Large intestine (tissue), 12 donors: ENCODE measurements at places on chromosomes 13 and 19.

- DNase-seq = no peak
These were observed 7.7 kb downstream of the DGKH start for GRCh38 chr13:42056146-42056545.

- DNase-seq = peak; percentile 84
These were observed 230.5 kb downstream of the LACC1 start for GRCh38 chr13:44110091-44110621.

DNA sequence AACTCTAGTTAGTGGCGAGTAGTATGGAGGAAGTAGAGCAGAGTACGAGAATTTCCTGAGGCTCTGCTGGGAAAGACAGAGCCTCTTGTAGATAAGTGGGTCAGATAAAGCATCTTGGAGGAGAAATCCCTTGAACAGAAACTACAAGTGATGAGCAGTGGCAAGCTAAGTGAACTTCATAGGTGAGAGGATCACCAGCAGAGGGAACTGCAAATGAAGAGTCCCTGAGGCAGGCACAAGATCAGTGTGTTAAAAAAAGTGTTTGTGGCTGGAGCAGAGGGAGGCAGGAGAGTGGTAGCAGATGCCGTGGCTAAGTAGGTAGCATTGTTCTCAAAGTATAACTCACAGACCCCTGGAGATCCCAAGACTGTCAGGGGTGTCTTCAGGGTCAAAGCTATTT, 437.6 kb downstream of the HS6ST3 start:
- peak; percentile 9 for DNase-seq

DNA sequence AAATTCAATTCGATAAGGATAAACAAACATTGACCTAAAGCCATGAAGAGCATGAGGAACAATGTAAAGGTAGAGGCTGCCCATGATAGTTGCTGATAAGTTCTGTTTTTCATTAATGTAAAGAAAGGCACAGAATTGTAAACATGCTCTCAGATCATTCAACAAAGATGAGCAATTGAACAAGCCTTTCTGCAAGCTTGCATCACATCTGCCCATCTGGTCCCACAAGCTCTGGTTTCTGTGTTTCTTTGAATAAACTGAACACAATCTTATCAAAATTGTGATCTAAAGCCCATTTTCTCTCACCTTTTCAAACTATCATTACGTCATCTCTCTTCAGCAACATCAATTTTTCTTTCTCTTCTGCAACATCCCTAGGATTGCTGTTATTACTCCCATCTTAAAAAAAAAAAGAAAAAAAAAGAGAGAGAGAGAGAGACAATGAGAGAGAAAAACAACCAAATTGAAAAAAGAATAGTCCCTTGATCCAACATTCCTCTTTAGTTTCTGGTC, 487.2 kb upstream of the GPC6 start:
- no peak for DNase-seq

DNA sequence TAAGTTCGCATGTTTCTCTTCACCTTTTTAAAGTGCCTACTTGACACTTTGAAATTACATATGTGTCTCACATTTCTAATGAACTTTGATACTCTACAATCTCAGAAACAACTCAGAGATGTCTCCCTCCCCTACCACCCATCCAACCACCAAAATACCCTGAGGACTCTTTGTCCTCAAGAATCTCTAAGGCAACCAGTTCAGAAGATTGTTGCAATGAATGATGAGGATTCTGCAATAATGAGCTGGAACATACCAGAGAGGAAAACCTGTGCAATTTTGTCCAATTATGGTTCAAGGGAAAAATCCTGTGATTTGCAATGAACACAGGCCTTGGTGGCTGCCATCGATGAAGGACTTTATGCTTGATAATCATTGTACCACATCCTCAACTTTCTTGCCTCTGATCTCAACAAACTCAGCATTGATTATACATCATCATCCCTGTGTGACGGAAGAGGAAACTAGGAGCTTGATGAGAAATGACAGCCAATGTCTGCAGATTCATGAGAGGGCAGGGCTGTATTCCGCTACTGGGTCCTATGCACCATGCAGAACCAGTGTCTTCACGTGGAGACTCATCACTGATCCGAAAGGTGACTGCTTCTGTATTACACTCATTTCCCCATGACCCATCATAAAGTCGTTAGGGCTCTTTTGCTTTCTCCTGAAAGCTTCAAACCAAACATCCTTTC, 1.1 kb downstream of the FPR1 start:
- DNase-seq = no peak

- no peak for DNase-seq
These were observed 10.9 kb downstream of the PEG3 start for GRCh38 chr19:56829596-56829995.

GRCh38 chr13:91762957-91763356, 364.5 kb downstream of the GPC5 start:
- peak; percentile 52 for DNase-seq

DNA sequence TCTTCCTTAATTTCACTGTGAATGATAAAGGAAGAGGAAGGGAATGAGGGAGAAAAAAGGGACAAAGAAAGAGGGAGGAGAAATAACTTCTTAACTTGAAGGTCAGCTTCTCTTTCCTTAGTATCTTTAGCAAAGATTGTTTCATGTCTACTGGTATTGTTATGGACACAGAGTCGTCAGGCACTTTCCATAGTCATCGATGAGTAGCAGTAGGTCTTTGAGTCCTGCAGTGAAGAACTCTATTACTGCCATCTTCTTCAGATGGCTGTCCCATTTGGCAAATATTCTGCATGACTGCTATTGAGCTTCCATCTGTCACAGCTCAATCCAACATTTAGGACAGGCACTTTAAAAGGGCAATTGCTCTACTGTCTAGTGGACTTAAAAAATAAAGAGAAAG, 2463.1 kb downstream of the PCDH9 start:
- DNase-seq = no peak

DNA sequence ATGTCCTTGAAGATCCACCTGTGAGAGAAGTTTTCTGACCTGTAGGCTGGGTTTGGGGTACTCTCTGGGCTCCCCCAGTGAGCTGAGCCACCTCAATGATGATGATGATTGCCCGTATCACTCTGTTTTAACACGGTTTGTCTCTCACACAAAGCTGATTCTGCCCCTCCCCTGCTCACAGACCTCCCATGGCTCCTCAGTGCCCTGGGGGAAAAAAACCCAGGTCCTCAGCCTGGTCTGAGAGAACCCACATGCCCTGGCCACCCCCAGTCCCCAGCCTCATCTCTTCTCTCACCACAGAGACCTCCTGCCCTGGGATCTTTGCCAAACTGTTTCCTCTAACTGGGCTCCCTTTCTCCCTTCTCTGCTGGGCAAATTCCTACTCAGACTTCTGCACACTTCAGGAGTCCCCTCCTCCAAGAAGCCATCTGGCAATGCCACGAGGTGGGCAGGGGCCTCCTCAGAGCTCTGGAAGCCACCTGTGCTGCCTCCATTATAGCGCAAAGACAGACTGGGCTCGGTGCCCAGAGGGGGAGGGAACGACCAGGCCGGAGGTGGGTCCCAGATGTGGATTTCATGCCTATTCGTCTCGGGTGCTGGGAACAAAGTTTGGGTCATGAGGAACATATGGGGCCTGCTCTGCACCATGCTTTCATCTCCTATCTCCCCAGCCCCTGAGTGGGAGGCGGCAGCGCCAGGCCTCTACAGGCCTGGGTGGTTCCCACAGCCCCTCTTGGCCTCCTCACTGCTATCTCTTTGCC, 8.5 kb upstream of the CA11 start:
- no peak for DNase-seq

DNA sequence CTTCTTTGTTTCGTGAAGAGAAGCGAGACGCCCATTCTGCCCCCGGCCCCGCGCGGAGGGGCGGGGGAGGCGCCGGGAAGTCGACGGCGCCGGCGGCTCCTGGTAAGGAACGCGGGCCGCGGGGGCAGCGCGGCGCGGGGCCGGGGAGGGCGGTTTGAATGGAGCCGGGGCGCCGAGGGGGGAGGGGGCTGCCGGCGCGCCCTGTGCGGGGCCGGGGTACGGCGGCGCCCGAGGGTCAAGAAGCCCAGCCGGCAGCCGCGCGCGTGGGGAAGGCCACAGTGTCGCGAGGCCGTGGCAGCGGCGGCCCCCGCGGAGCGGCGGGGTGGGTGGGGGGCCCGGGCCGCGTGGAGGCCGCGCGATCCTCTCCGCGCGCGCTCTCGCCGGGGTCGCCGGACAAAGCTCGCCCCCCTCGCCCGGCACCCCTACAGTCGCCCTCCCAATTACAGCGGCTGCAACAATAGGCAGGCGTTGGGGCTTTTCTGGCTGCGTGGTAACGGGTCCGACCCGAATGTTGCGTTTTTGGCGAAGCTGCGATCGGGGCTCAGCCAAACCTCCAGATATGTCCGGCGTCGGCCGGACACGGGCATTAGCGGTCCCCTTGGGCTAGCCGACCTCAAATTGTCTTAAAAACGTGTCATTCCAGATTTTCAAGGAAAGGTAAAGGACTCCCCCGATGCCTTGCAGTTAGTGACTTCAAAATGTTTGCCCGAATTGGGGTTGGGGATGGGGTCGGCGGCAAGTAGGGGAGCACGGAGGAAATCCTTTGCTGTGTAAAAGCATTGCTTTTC, 437 bp downstream of the SMARCA4 start:
- DNase-seq = no peak

- DNase-seq = no peak
These were observed 7.8 kb downstream of the ACTMAP start for GRCh38 chr19:40742477-40742876.

DNA sequence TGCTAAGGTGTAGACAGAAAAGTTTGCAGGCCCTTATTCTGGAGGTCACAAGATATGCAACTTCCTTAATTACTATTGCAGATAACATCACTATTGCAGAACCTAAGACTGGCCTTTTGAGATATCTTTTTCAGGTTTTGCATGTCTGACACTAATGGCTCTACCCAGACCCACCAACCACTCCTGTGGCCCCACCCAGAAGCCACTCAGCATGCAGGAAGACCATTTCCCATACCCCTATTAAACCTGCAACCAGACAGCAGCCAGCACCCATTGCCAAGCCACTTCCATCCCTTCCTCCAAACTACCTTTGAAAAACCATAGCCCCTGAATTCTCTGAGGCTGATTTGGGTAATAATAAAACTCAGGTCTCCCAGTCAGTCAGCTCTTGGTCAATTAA, 297.6 kb downstream of the SLITRK6 start:
- no peak for DNase-seq
